ENCODE measurements at places on chromosomes 11 and 22. TPM values are rescaled to one million over a fixed set of nuclear protein-coding genes. Genes with fewer than 3 reads are reported as not detected.

Gene FZD4
- 0.03 TPM for polyA plus RNA-seq

Gene DDI1
- polyA plus RNA-seq, result not detected

Gene GLB1L3
- 0.06 TPM for polyA plus RNA-seq

Gene LBHD1
- 19.3 TPM for polyA plus RNA-seq

Gene FGF4
- polyA plus RNA-seq, result not detected

Gene DDTL
- polyA plus RNA-seq, result not detected

Gene ZNRF3
- 0.21 TPM for polyA plus RNA-seq

Data from B cell (primary cell).